Colonic mucosa (tissue), 4 donors: ENCODE measurements at places on chromosomes 7 and 10. TPM values are rescaled to one million over a fixed set of nuclear protein-coding genes. Genes with fewer than 3 reads are reported as not detected.

DNA sequence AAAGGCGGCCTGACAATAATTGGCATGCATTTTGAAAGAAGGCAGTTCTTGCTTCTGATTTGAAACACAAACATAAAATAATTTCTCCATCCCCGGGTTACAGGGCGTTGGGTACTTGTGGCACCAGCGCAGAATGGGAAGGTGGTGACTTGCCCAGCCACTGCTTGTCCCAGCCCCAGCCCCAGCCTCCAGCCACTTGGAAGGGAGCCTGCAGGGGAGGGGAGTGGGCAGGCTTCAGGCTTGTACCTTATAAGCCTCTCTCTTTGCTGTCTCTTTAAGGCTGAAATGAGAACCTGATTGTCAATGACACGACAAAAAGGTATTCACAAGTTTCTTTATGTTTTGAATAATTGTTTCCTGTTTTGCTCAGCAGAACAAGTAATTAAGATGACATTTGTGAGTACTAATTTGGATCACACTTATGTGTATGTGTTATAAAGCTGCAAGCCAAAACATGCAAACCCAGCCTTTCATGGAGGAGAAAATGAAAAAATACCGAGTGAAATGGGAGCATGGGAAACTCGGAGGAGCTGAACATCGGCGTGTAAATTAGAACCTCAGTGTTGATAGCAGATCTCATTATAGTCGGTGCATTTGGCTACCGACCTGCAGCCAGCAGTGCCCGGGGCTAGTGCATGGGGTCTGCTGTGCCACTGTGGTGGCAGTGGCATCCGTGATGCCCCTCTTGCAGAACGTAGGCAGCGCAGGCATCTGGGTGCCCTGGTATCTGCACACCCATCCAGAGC lies 129.9 kb downstream of the EBF3 start:
- no peak for DNase-seq

Gene AMPH
- total RNA-seq, result 0.49 TPM

DNA sequence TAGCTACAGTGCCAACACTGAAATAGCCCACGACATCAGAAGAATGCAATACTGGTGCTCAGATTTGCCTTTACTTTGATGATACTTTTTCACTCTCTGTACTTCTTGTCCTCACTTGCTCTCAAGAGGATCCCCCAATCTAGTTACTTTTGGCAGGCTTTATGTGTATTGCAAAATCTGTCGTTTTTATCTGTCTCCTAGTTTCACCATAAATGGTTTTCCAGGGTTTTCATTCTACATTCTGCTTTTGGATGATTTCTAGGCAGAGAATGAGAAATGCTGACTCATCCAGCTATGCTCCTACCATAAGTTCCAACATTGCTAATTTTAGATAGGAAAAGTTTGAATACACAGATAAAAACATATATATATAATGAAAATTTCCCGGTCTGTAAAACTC lies 659.5 kb upstream of the NRG3 start:
- no peak for DNase-seq

- no peak for DNase-seq
Measured at GRCh38 chr7:50838675-50839377, 56.1 kb upstream of the GRB10 start.
